NCI-H510A treated with DMSO at 0.1 percent for 48 hours (cell line): ENCODE measurements at places on chromosomes 6 and 20.

DNA sequence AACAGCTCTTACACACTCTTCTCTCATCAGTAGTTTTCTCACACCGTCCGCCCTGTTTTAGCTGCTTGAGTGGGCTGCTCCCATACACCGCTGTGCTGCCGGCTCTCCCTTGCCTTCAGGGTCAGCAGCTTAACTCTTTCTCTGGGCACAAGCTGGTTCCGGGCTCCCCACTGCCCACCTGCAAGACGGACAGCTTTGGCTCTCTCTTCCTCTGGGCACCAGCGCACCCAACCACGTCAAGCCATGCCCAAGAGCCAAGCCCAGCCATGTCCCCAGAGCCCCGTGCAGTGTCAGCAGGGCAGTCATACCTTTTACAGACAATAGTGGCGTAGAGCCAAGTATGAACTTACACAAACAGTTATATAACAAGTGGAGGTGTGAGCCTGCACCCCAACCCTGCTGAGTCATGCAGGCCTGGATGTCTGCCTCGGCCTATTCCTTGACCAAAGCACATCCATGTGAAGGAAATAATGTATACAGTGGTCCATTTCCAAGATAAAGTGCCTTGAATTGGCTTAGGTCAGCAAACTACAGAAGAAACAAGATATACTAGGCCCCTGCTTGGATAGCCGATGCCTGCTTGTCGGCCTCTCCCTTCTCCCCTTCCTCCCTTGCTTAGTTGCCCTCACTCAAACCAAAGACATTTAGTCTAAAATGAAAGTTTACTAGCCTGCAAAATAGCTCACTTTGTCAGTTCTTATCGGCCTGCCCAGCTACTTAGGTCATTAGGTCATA, 89.3 kb downstream of the JPH2 start:
- DNase-seq = no peak

- DNase-seq = no peak
Measured at GRCh38 chr6:13025893-13026499, 302.3 kb downstream of the TBC1D7 start.

GRCh38 chr6:105573138-105573537, 170.3 kb upstream of the PREP start:
- no peak for DNase-seq

GRCh38 chr6:109514946-109515345, 31.9 kb upstream of the ZBTB24 start:
- no peak for DNase-seq

DNA sequence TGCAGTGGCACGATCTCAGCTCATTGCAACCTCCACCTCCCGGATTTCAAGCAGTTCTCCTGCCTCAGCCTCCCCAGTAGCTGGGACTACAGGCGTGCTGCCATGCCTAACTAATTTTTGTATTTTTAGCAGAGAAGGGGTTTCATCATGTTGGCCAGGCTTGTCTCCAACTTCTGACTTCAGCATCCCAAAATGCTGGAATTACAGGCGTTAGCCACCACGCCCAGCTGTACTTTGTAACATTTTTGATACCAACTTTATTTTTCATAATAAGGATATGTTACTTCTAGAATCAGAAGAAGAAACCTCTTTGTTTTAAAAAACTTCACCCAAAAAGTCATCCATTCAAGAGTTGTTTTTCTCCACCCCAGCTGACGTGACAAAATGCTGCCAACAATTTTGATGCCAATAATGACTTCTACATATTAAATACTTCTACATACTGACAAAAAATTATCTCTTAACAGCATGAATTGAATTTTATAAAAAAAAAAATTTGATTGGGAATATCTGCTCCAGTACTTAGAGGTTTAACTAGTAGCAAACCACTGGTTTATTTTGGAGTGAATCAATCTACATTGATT, 22.5 kb upstream of the PRIM2 start:
- no peak for DNase-seq

- no peak for DNase-seq
Measured at GRCh38 chr20:34570859-34571306, 12.4 kb downstream of the MAP1LC3A start.

GRCh38 chr6:24374612-24375011, 16.8 kb upstream of the DCDC2 start:
- no peak for DNase-seq

- peak; percentile 4 for DNase-seq
Measured at GRCh38 chr6:4914420-4915159, 89.2 kb downstream of the RPP40 start.

- no peak for DNase-seq
Measured at GRCh38 chr6:39444479-39445019, 122.0 kb upstream of the KCNK16 start.

DNA sequence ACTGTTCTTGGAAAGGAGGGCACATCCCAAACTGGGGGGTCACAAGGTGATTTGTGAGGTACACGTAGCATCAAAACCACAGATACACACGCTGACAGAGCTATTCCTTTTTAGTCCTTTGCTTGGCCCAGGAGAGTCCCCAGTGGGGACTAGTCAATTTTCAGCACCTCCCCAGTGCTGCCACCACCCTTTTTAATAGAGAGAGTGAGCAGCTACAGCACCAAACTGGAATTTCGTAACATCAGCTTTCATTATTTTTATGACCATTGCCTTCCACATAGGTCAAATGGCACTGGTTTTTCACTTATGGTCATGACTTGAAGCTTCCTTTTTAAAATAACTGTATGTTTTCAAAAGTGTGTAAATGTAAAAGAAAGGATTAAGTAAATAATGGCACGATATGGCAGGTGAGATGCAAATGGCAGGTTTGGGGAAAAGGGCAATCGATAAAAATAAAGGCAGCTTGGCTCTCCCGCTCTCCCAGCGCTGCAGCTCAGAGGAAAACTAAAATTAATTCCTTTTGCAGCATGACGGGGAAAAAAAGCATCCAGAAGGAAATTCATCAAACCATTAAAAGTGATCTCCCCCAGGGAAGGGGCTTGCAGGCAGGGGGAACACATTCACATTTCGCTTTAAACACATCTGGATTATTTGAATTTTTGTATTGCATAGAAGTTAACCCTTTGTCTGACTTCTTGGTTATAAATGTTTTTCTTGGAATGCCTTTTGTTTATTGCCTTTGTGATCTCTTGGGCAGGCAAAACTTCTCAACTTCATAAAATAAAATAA, 95.2 kb downstream of the ANKRD60 start:
- no peak for DNase-seq

- no peak for DNase-seq
Measured at GRCh38 chr6:116406678-116407345, 36.1 kb downstream of the DSE start.

DNA sequence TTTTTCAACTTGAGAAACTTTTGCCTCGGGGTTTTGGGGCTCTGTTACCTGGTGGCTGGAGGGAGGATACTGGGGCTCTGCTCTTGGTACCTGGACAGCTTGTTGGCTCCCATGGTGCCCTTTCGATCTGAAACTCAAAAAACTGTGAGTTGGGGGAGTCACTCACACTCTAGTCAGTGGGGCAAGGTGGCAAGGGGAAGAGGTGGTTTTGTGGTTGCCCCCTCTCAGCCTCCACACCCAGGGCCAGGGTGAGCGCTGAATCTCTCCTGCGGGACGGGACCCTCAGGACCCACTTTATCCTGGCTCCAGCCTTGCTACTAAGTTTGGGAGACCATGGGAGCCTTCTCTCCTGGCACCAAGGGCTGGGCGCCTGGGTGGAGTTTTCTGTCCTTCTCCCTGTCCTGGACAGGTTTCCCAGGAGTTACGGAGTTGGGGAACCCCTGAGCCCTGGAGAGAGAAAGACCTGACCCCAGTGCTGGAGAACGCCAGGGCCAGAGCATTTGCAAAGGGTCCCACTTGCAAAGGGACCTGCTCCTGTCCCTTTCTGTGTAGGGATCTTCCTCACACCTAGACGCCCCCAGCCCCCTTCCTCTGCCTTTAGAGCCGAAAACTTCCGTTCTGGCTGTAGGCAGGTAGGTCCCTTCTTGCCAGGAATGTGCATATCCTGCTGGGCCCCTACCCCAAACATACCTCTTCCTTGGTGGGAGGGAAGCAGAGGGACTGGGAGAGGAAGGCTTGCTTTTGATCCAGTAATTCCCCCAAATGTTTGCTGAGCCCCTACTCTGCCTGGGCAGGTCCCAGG, 2.9 kb downstream of the FOXP4 start:
- DNase-seq = no peak

GRCh38 chr20:46670585-46671584, 18.4 kb downstream of the TP53RK start:
- DNase-seq = peak; percentile 4

DNA sequence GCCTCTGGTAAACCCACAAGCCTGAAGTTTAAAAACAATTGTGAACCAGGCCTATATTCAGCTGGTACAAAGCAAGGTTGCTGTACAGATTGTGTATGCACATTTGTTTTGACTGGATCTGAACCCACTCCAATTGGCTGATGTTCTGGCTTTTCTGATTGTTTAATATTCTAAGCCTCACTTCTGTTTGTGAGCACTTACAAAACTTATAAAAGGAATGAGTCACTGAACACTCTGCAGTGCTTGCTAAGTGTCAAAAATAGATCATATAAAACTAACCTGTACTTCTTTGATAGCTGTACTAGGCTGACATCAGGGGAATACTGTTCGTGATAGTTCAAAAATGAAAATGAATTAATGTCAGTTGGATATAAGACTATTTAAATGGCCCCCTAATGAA, 12.1 kb downstream of the COL21A1 start:
- DNase-seq = no peak

GRCh38 chr6:31586599-31587281, 663 bp downstream of the LST1 start:
- DNase-seq = no peak

DNA sequence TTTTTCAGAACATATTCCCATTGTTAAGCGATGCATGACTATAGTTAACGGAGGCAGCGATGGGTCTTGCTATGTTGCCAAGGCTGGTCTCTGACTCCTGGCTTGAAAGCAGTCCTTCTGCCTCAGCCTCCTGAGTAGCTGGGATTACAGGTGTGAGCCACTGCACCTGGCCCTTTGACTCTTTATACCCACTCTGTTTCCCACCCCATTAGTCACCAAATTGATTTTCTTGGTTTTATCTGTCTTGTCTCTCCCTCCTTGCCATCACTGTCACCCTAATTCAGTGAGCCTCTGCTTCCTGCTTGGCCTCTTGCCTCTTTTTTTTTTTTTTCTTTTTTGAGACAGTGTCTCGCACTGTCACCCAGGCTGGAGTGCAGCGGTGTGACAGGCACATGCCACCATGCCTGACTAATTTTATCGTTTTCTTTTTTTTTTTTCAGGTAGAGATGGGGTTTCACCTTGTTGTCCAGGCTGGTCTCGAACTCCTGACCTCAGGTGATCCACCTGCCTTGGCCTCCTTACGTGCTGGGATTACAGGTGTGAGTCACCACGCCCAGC, 31.3 kb downstream of the ZFAND3 start:
- DNase-seq = no peak

GRCh38 chr20:33568868-33569801, 79.2 kb downstream of the CBFA2T2 start:
- DNase-seq = no peak

- DNase-seq = no peak
Measured at GRCh38 chr6:111737065-111737521, 131.4 kb upstream of the TRAF3IP2 start.

- DNase-seq = no peak
Measured at GRCh38 chr6:162053084-162053483, 674.5 kb downstream of the PRKN start.

DNA sequence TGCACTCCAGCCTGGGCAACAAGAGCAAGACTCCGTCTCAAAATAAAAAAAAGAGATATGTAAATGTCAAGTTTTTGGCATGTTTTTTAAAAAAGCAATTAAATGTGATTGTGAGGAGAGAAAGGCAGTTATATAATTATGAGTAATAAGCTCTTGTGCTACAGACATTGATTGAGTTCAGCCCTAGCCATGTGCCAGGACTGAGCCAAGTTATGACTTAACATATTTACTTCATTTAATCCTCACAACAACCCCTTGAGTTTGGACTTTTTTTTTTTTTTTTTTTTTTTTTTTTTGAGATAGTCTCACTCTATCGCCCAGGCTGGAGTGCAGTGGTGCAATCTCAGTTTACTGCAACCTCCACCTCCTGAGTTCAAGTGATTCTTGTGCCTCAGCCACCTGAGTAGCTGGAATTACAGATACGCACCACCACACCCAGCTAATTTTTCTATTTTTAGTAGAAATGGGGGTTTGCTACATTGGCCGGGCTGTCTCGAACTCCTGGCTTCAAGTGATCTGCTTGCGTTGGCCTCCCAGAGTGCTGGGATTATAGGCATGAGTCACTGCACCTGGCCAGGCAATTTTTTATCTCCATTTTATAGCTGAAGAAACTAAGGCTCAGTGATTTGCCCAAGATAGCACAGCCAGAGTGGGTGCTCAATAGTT, 15.0 kb upstream of the CSE1L start:
- DNase-seq = no peak

GRCh38 chr20:19301843-19302242, 89.4 kb downstream of the SLC24A3 start:
- no peak for DNase-seq

GRCh38 chr6:34148631-34149451, 3.0 kb upstream of the GRM4 start:
- no peak for DNase-seq

- peak; percentile 13 for DNase-seq
Measured at GRCh38 chr6:169008641-169009257, 244.9 kb downstream of the THBS2 start.
